Activated CD4-positive, CD25-positive, alpha-beta regulatory T cell treated with anti-CD3 and anti-CD28 coated beads, Interleukin-2, amount 50 U/mL, for 24 hours (primary cell): ENCODE measurements at places on chromosomes 4 and X.
A peak's percentile ranks its signal among the peaks of the same experiment; 100 is the strongest.

DNA sequence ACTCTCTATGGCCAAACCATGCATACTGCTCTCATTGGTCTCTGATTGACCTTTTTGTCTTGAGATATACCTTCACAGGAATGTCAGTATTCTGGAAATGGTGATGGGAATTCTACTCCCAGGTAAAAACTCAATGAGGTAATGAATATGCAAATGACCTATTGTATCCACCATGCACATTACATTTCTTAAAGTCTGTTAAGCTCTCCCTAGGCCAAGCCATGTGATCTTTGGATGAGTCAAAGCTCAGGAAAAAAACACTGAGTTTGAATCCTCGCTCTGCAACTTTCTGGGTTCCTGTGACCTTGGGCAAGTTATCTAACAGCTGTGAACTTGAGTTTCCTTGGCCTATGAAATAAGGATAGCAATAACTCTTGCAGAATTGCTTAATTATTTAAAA lies 175.4 kb downstream of the PPP1R2C start:
- no peak for ATAC-seq

GRCh38 chr4:104940927-104941326 lies 205.7 kb upstream of the TET2 start:
- ATAC-seq, result no peak

DNA sequence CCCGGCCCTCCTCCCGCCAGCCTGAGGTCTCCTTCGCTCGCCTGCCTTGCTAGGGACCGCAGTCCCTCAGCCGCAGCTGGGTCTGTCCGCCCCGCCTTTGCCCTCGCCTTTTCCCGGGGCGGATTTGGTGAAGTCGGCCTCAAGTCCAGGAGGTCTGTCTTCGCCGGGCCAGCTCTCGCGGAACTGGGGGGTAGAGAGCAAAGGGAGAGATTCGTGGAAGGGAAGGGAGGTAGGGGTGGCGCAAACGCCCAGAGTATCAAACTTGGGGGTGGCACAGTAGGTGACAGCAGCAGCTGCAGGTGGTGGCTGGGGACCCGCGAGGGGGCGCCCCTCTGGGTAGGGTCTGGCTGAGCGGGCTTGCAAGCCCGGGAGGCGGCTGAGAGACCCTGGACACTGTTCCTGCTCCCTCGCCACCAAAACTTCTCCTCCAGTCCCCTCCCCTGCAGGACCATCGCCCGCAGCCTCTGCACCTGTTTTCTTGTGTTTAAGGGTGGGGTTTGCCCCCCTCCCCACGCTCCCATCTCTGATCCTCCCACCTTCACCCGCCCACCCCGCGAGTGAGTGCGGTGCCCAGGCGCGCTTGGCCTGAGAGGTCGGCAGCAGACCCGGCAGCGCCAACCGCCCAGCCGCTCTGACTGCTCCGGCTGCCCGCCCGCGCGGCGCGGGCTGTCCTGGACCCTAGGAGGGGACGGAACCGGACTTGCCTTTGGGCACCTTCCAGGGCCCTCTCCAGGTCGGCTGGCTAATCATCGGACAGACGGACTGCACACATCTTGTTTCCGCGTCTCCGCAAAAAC lies at the start of gene NPY2R:
TSS of gene NPY2R (plus strand) at position 379 of the 797 bp plus-strand sequence. CDS start 5,304 bp downstream, outside the sequence.
- ATAC-seq, result no peak

- no peak for ATAC-seq
Observed at GRCh38 chrX:97740044-97740443, 856.3 kb downstream of the RPA4 start.

DNA sequence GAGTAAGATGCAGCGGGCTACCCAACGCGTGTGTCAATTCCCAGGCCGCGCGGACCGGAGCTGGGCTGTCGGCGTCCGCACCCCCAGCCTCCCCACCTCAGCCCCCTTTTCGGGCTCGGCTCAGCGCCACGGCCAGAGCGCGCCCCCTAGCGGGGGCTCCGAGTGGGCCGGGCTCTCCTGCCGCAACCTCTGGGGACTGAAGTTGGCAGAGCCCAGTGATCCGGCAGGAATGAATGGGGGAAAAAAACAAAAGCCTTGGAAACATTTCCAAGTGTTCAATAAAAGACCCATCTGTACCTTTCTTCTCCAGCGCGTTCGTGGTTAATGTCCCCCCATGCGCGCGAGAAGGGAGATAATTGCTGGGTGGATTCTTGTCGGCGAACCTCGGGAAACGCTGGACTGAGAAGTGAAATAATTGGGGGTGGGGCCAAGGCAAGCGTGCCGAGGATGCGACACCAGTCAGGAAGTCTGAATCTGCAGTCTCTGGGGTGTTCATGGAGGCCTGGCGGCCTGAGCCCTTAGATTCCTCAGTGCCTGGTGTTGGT lies 5.2 kb upstream of the ARX start:
- ATAC-seq, result peak; percentile 56
